ENCODE measurements at places on chromosomes 7 and 10. TPM values are rescaled to one million over a fixed set of nuclear protein-coding genes. Genes with fewer than 3 reads are reported as not detected.

DNA sequence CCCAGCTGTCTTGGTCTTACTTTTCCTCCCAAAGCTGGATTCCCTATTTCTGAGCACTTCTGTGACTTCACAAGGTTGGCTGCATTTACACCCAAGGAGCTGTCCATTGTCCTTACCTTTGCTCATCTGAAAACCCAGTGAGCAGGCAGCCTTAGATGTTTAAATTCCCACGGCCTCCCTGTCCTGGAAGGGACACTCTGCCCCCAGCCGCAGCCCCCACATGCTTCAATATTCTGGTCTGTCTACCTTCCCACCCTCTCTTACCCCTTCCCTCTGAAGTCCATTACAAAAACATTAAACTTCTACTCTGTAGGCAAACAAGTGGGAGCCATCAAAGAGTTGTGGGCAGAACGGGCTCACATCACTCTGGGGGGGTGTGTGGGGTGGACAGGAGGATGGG is 73.8 kb upstream of the EFCAB10 start:
- no peaks in the 10 kb centered on the region for H3K27me3 ChIP-seq
- no peak overlapping the region for H3K27ac ChIP-seq

DNA sequence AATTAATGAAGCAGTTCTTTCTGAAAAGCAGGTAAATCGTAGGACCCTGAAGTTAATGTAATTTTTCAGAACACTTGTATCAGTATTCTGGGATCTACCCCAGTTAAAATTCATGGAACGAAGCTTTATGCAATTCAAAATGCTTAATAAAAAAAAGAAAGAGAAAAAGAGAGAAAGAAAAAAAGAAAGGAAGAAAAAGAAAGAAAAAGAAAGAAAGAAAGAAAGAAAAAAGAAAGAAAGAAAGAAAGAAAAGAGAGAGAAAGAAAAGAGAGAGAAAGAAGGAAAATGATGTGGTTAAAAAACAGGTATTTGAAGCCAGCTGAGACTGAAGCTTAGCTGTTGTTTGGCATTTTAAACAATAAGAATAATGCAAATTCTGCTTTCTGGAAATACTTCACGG is 427.4 kb upstream of the AKR1E2 start:
- H3K36me3 ChIP-seq = no peaks in the 10 kb centered on the region
- no peak for DNase-seq
- H3K4me1 ChIP-seq = no peaks in the 10 kb centered on the region
- no peak overlapping the region for H3K4me3 ChIP-seq
- no peaks in the 10 kb centered on the region for H3K27me3 ChIP-seq

- H3K27me3 ChIP-seq = no peaks in the 10 kb centered on the region
- no peaks in the 10 kb centered on the region for H3K36me3 ChIP-seq
- no peak overlapping the region for H3K4me3 ChIP-seq
- H3K4me1 ChIP-seq = no peaks in the 10 kb centered on the region
- DNase-seq = no peak
Measured at GRCh38 chr10:48700071-48700470, 15.4 kb downstream of the WDFY4 start.

DNA sequence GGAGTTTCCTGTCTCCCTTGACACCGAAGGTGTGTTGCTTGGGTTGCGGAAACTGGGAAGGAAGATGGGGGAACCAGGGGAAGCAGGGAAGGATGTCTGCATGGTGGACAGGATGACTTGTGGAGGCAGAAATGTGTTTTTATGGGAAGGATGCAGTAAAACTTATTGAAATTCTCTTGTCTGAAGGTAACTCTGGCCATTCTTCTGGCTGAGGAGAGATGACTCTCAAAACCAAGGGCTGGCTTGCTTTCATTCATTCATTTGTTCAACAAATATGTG is 1.5 kb downstream of the UBTD1 start:
- H3K4me1 ChIP-seq = peaks cover 34% of the 10 kb centered on the region
- H3K27me3 ChIP-seq = peaks cover 3% of the 10 kb centered on the region
- no peak overlapping the region for H3K27ac ChIP-seq
- H3K36me3 ChIP-seq = no peaks in the 10 kb centered on the region

- peaks cover 16% of the 10 kb centered on the region for H3K4me1 ChIP-seq
- no peak overlapping the region for H3K27ac ChIP-seq
- H3K27me3 ChIP-seq = no peaks in the 10 kb centered on the region
- no peak for DNase-seq
- H3K36me3 ChIP-seq = no peaks in the 10 kb centered on the region
Measured at GRCh38 chr7:25889765-25890164, 262.2 kb upstream of the NFE2L3 start.

- H3K4me1 ChIP-seq = no peaks in the 10 kb centered on the region
- no peak overlapping the region for H3K4me3 ChIP-seq
- H3K36me3 ChIP-seq = no peaks in the 10 kb centered on the region
- no peak overlapping the region for H3K27ac ChIP-seq
- DNase-seq = no peak
Measured at GRCh38 chr7:98079891-98080648, 26.6 kb upstream of the LMTK2 start.

GRCh38 chr10:78137147-78137546 is 103.5 kb downstream of the RPS24 start:
- H3K36me3 ChIP-seq = no peaks in the 10 kb centered on the region
- no peak overlapping the region for H3K27ac ChIP-seq
- H3K4me3 ChIP-seq = no peak overlapping the region
- no peak for DNase-seq
- H3K27me3 ChIP-seq = no peaks in the 10 kb centered on the region

DNA sequence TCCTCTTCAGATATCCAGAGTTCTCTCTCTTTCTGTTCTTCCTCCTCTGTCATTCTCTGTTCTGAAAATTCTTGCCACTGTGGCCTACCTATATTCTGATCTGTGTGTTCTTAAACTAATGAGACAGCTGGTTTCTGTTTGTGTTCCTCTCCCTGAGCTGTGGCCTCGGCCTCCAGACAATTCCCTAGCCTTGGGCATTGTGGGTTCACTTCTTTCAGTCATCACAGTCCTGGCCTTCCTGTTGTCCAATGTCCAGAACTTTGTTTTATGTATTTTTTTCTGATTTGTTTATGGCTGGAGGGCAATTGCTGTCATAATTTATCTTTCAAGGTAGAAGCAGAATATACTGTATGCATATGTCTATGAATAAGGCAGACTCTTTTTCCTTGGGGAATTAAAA is 173.2 kb upstream of the MTPN start:
- no peaks in the 10 kb centered on the region for H3K4me1 ChIP-seq
- H3K4me3 ChIP-seq = no peak overlapping the region
- no peaks in the 10 kb centered on the region for H3K27me3 ChIP-seq
- no peaks in the 10 kb centered on the region for H3K36me3 ChIP-seq
- no peak for DNase-seq

DNA sequence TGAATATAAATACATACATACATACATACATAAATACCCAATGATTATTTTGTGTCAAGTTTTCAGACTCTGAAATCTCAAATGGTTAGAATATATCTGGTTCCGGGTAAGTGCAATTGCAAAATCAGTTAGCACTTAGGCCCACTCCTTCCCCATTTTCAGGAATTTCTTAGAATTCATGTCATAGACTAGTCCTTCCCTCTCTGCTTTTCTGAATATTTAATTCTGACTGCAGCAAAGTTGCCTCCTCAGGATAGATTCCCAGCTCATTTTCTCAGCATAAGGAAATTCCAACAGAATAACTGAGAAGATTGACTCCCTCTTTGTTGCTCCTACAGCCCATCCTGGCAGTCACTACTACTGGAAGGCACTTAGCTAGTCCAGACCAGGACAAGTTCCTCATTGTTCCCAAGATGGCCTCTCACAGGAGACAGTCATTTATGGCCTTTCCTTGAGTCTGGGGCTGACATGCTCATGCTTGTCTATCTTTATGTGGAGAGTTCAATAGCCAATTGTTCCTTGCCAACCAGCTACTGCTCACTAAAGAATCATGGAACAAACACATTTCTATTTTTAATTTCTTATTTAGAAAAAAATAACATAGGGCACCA is 142.9 kb upstream of the ITGB1 start:
- no peak overlapping the region for H3K4me3 ChIP-seq
- peaks cover 84% of the 10 kb centered on the region for H3K4me1 ChIP-seq
- H3K27ac ChIP-seq = peak overlapping the region; percentile 35
- H3K36me3 ChIP-seq = no peaks in the 10 kb centered on the region
- H3K27me3 ChIP-seq = no peaks in the 10 kb centered on the region
- DNase-seq = no peak

DNA sequence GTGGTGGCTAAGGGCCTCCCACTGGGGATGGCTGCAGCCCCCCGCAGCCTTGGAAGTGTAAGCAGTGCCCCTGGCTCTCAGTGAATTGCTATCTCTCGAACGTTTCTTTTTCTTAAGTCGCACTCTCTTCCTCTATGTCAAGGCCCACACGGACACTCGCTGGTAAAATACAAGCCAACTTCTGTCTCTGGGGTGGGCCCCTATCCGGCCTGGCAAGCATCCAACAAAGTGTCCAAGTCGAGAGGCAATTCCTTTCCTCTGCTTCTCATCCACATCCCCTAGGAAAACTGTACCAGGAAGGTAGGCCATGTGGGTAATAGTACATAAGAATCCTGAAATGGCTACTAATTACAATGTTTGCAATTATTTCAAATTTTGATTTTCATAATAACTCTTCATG is 194.9 kb upstream of the MGMT start:
- no peaks in the 10 kb centered on the region for H3K27me3 ChIP-seq
- H3K36me3 ChIP-seq = no peaks in the 10 kb centered on the region
- DNase-seq = no peak
- H3K4me3 ChIP-seq = no peak overlapping the region
- H3K4me1 ChIP-seq = no peaks in the 10 kb centered on the region
- H3K27ac ChIP-seq = no peak overlapping the region

DNA sequence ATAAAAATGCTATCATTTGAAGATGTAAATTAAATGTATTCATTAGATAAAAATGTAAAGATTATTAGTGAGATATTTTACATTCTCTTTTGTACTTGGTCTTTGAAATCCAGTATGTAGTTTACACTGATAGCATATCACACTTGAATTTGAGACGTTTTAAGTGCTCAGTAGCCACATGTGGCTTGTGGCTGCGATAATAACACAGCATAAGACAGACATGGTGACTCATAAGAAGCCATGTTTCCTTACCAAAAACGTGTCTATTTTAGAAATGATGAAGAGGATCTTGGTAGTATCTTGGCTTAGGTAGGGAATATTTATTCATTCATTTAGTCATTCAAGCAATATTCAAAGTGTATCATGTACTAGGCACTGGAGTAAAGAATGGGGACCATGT is 149.3 kb downstream of the POU6F2 start:
- DNase-seq = no peak
- no peaks in the 10 kb centered on the region for H3K36me3 ChIP-seq
- no peaks in the 10 kb centered on the region for H3K4me1 ChIP-seq
- no peaks in the 10 kb centered on the region for H3K27me3 ChIP-seq

GRCh38 chr7:19700936-19701335 is 7.9 kb downstream of the POLR1F start:
- no peaks in the 10 kb centered on the region for H3K4me1 ChIP-seq
- DNase-seq = no peak
- no peaks in the 10 kb centered on the region for H3K27me3 ChIP-seq
- H3K36me3 ChIP-seq = peaks cover 10% of the 10 kb centered on the region
- H3K4me3 ChIP-seq = no peak overlapping the region

DNA sequence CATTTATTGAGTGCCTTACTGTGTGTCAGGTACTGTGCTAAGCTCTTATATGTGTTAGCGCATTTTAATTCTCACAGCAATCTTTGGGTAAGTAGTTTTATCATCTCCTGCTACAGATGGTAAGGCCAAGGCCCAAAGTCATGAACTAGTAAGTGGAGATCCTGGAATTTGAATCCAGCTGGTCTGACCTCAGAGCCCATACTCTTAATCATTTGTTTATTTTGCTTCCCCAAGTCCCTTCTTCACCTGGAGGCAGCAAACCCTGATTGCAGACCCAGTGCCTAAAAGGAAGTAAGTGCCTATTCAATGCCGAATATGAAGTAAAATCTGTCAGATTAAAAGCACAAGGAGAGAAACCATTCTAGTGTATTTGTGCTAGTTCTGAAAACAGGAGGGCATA is 182.9 kb upstream of the TCF7L2 start:
- H3K27ac ChIP-seq = no peak overlapping the region
- no peaks in the 10 kb centered on the region for H3K36me3 ChIP-seq
- no peak for DNase-seq
- H3K4me1 ChIP-seq = no peaks in the 10 kb centered on the region

DNA sequence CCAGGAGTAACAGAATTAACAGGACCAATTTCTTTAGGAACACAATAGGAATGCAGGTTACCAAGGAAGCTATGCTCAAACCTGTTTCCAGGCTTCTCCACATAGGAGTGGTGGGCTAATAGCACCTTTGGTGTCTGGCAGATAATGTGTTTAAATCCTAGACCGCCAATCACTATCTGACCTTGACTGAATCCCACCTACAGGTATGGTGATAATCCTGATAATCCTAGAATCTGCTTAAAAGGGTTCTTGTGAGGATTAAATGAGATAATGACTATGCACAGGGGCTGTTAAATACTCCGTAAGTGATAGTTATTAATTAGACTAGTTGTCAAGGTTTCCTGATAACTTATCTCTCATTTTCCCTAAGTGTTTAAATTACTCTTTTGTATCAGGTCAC is 81.2 kb downstream of the EPC1 start:
- H3K36me3 ChIP-seq = peaks cover 32% of the 10 kb centered on the region
- H3K27me3 ChIP-seq = no peaks in the 10 kb centered on the region
- no peak overlapping the region for H3K4me3 ChIP-seq
- no peak overlapping the region for H3K27ac ChIP-seq
- DNase-seq = no peak

DNA sequence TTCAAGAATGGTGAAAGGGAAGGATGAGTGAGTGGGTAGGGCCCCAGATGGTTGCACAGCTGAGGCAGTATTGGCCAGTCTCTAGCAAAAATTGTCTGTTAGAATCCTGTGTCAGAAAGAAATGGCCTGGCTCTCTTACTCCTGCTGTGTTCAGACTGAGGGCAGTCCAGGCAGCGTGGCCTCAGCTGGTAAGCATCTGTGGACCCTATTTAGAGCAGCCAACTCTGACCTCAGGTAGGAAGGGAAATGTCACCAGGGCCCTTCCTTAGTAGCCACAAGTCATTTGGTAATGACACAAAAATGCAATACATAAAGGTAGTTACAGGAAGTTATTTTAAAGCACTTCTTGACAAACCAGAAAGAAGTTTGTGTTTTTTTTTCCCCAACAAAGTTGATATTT is 1194.7 kb downstream of the CNTNAP2 start:
- H3K27me3 ChIP-seq = no peaks in the 10 kb centered on the region
- no peak for DNase-seq
- no peaks in the 10 kb centered on the region for H3K4me1 ChIP-seq
- H3K27ac ChIP-seq = no peak overlapping the region
- no peaks in the 10 kb centered on the region for H3K36me3 ChIP-seq

PRRT4 gene
- total RNA-seq = 0.58 TPM

ZNF365 gene
- 3.5 TPM for total RNA-seq

POLR2J gene
- total RNA-seq = 35.8 TPM

PNLIPRP2 gene
- total RNA-seq = not detected

TAS2R60 gene
- total RNA-seq = 0.36 TPM

EGR2 gene
- total RNA-seq = 2.2 TPM

IGFBP3 gene
- total RNA-seq = 19.0 TPM

ANLN gene
- not detected for total RNA-seq

VWA2 gene
- not detected for total RNA-seq

ADAMTS14 gene
- not detected for total RNA-seq

PLPP4 gene
- total RNA-seq = not detected

CYP2C8 gene
- total RNA-seq = not detected

AGR3 gene
- not detected for total RNA-seq
